ENCODE measurements at places on chromosomes 11 and 22.

GRCh38 chr11:95821640-95822039 lies 31.3 kb downstream of the CEP57 start:
- no peak for DNase-seq

DNA sequence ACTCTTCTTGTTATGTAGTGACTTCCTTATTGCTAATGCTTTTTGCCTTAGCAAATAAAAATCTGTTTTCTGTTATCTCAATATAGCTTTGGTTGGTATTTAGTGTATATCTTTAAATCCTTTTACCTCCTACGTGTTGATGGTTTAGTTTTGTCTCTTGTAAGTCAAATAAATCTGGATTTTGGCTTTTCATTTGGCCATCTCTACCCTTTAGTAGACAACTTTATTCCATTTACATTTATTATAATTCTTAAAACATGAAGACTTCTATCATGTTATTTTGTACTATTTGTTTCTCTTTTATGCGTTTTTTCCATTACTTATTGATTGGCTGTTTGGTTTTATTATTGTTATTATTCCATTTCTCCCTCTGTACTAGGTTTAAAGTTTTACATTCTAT lies 19.5 kb upstream of the ALKBH3 start:
- DNase-seq = no peak

GRCh38 chr11:118050208-118050891 lies 26.5 kb upstream of the TMPRSS4 start:
- DNase-seq = no peak

GRCh38 chr11:83350187-83350586 lies 64.0 kb upstream of the CCDC90B start:
- DNase-seq = no peak

DNA sequence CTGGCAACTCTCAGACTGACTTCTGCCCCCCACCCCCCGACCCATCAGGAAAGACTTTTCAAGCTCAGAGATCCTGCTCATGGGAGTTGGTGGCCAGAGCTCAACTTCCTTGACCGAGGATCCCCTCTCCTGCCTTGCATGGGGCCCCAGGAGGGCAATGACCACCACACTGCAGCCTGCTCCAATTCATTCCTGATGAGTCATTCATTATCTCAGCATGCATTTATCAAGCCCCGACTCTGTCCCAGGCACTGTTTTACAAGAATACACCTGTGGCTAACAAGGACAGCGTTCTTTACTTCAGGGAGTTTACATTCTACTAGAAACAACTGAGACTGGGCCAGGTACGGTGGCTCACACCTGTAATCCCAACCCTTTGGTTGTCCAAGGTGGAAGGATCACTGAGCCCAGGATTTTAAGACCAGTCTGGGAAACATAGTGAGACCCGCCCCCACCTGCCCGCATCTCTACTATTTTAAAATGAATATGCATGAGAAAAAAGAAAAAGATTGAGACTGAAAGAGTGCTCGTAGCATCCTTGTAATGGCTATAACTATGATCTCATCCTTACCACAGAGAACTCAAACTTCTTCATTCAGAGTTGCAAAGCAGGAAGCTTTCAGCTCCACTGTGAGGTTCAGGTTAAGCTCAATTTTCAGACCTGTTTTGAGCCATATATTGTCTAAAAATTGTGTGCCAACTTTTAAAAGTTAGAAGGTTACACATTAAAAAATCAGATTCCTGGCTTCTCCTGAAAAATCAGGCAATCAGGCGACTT lies 60.4 kb downstream of the FEZ1 start:
- DNase-seq = no peak

DNA sequence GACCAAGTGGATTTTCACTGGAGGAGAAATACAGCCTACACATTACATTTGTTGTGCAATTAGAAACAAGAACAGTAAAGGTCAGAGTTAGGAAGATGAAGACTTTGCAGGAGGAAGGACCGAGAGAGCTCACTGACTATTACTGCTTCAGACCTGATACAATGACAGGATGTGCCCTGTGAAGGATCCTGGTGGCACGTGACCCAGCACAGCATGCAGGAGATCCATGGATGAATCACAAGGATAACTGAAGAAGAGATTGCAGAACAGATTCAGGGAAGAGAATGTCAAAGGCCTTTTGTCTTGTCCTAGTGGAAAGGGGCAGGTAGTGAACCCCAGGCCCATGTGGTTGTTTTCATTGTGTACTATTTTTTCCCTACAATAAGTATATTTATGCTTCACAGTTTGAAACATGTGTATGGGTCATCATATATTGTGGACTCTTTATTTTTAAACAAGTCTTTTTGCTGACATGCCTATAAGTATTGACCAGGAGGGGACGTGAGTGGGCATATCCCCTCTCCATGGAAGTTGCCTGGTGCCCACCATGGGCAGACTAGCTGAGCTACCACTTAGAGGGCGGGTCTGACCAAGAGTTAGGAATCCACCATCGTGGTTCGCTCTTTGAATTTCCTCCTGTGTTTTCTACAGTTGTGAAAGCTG lies 44.3 kb downstream of the RASSF10 start:
- no peak for DNase-seq

- DNase-seq = no peak
These were observed 64.8 kb downstream of the RPUSD4 start for GRCh38 chr11:126146454-126147192.

DNA sequence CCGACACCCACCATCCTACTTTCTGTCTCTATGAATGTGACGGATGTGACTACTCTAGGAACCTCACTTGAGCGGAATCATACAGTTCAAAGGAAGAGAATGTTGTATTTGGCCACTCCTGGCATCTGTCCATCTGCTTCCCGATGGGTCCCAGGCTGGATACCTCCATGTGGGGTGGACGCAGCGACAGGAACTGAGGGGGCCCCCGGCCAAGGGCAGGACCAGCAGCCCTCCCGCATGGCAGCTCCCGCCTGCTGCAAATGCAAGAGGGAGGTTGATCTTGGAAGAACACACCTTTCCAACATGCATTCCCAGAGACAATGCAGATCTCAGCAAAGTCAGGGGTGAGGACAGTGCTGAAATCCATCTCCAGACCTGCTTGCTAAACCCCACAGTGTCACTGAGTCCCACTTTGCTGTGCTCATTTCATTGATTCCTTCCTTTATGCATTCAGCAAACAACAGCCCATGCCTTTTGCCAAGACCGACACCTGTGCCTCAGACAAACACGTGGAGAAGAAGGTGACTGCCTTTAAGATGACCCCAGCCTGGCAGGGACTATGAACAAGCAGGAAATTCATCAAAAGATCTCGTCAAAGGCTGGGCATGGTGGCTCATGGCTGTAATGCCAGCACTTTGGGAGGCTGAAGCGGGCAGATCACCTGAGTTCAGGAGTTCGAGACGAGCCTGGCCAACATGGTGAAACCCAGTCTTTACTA lies 246.2 kb downstream of the CTTN start:
- DNase-seq = no peak

DNA sequence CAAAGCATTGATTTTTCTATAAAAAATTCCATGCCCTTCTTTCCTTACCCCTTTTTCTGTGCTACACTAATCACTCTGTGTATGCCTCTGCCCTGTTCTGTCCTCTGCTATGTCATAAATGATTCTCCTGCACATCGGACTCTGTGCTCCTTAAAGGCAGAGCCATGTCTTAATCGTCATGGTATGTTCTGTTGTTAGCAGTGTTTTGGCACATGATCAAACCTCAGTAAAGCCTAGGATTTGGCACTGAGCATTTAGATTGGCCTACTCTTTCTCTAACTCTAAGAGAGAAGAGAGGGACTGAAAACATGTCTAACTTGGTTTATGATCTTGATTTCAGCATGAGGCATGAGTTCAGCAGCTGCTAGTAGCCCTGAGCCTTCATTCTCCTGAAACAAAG lies 266.9 kb downstream of the AASDHPPT start:
- no peak for DNase-seq

- no peak for DNase-seq
These were observed 160.2 kb downstream of the LDLRAD3 start for GRCh38 chr11:36103933-36104530.

GRCh38 chr22:28051091-28051786 lies 132.2 kb upstream of the PITPNB start:
- DNase-seq = no peak

DNA sequence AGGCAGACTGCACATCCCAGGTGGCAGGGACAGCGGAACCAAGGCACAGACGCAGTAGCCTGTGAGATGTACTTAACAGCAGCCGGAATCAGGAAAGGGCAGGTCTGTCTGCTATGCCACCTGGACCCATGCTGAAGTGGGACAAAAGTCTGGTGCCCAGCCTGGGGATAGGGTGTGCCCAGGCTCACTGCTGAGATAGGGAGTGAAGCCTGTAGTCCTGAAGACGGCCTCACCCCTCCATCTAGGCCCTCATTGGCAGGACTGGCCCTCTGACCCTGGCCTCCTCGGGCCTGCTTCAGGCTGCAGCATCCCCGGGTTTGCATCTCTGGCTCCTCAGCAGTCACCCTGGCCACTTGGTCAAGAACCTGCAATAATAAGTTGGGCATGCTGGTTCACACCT lies 32.4 kb upstream of the TSKU start:
- DNase-seq = no peak

DNA sequence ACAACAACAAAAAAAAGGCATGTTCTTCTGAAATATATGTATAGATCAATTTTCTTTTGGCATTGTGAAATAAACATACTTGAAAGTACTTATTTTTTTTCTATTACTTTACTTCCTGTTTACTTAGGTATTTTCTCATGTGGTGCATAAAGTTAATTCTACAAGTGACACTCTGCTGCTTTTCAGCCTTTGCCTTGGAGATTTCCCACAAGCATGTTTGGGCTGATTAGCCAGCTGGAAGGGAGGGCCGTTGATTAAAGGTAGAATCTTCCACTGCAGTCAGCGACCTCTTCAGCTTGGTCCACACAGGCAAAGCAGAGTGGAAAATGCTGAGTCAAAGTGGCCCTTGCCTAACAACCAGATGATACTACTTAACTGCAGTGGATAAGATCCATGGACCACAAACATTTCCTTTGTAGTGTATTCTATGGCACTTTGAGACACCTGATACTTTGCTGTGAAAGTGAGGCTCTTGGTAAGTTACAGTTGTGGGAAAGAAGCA lies 176.0 kb downstream of the ARHGAP42 start:
- no peak for DNase-seq

GRCh38 chr22:31346733-31347250 lies 646 bp upstream of the PATZ1 start:
- DNase-seq = peak; percentile 71

DNA sequence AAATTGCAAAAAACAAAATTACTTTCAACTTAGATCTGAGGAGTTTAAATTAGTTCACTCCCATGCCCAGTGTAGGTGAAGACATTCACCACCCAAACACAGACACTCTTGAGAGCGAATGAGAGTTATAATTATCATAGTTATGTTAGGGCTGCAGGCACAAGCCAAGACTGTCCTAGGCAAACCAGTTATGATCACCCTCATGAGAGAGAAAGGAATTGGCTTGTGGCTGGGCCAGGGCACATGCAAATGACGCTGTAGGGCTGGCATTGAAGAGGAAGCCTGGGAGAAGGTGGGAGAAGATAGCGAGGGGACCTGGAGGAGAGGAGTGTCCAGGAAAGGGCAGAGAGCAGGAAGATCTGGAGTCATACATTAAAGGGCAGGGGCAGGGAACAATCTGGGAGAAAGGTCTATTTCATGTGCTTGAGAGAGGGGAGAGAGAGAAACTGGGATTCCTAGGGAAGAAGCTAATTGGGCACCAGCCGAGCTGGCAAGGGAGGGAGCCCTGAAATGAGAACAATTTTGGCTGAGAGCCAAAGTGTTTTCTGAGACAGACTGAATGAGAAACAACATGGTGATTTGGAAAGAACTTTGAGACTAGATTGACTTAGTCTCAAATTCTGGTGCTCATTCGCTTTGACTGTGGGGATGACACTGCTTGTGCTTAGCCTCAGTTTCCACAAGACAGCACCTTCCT lies 279.9 kb downstream of the KIRREL3 start:
- DNase-seq = no peak

DNA sequence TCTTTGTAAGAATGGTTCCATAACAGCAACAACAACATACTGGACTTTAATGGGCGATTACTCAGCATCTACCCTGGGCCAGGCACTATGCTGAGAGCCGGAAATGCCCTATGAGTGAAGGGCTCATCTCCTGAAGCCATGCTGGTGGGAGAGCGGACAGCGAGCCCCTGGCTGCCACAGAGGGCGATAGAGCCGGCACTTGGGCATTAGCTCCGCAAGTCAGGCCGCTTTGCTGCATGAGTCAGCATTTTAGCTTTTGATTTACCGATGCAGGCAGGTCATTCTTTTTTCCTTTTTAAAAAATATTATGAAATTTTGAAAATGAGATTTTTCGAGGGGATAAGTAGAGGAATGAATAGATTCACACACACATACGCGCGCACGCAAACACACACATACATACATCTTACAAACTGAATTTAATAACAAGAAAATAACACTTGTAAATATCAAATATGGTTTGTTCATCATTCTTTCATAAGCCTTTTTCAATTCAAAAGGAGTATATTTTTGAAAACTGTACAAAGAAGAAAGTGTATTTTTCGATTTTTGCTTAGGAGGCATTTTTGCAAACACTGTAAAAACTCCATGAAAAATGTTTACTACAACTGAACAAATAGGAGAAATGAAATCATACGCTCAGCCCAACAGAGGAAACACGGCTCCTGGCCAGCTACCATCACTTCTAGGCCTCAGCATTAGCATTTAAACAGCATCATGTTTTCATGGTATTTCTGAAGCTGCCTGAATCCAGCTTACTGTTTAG lies 667.3 kb downstream of the OPCML start:
- no peak for DNase-seq

GRCh38 chr11:45388472-45388871 lies 102.3 kb upstream of the SYT13 start:
- DNase-seq = no peak

DNA sequence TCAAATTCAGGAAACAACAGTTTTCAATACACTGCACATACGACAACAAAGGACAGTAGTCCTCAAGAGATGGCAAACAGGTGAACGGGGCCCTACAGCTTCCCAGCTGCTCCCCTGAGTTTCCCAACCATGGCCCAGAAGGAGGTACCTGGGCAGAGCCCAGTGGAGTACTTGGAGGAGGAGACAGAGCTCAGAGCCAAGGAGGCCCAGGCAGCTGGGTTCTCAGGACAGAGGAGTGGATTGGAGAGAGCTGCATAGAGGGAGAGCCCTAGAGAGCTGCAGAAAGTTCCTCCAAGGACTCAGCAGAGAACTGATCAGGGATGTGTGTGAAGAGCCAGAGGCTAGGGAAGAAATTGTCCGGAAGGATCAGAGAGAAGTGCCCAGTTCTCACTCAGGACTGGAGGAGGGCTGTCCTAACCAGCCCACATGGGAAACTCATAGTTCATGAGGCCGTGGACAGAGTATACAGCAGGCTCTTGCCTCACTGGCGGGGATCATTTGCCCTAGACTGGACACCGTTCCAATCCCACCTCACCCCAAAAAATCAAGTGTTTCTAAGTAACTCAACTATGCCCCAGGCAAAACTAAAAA lies 7.6 kb upstream of the ASCL2 start:
- no peak for DNase-seq

DNA sequence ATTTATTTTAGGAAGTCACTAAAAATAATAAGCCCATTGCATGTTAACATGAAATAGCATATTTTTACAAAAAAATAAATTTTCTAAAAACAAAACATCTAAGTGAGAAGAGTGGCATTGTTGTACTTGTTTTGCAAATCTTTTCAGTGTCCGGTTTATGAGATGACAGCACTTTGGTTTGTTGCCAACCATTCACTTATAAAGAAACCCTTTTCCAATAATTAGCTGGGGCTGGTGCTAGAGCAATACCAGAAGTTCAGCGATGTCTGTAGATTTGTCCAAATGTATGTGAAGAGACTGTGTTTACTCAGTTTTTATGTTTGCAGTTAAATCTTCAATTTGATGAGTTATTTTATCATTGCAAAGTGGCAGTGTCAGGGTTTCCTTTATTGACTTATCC lies 22.1 kb upstream of the KRTAP5-7 start:
- DNase-seq = no peak

Measured in ascending aorta (tissue), 2 donors.